Adrenal gland (tissue), 19 donors: ENCODE measurements at places on chromosomes 7 and 10.
A peak's percentile ranks its signal among the peaks of the same experiment; 100 is the strongest.

GRCh38 chr7:21044384-21044783 is 257.7 kb upstream of the SP8 start:
- no peak for DNase-seq
- no peak overlapping the region for H3K4me3 ChIP-seq
- no peaks in the 10 kb centered on the region for H3K27me3 ChIP-seq
- H3K27ac ChIP-seq, result no peak overlapping the region
- H3K36me3 ChIP-seq, result no peaks in the 10 kb centered on the region

GRCh38 chr7:24574386-24574785 is 1.1 kb downstream of the PALS2 start:
- no peak for DNase-seq
- no peaks in the 10 kb centered on the region for H3K36me3 ChIP-seq
- no peaks in the 10 kb centered on the region for H3K27me3 ChIP-seq
- H3K4me1 ChIP-seq, result no peaks in the 10 kb centered on the region

DNA sequence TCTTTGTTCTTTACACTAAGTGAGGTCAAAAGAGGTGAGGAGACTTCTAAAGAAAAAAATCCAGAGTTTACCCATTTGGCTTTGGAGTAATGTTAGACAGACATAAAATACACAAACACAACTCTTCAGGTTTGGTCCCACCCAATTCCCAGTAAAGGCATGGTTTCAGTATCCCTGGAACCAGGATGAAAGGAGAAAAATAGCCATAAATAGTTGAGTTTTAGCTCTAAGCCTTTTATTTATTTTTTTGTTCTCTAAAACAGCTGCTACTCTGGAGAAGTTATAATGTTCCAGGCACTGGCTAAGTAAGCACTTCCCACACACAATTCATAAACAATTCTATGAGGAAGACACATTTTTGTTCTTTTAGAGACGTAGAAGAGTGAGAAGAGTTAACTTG is 4.0 kb downstream of the ABCB1 start:
- peaks cover 5% of the 10 kb centered on the region for H3K4me1 ChIP-seq
- H3K4me3 ChIP-seq, result no peak overlapping the region
- no peaks in the 10 kb centered on the region for H3K36me3 ChIP-seq
- no peak for DNase-seq
- H3K27me3 ChIP-seq, result no peaks in the 10 kb centered on the region
- H3K27ac ChIP-seq, result no peak overlapping the region

DNA sequence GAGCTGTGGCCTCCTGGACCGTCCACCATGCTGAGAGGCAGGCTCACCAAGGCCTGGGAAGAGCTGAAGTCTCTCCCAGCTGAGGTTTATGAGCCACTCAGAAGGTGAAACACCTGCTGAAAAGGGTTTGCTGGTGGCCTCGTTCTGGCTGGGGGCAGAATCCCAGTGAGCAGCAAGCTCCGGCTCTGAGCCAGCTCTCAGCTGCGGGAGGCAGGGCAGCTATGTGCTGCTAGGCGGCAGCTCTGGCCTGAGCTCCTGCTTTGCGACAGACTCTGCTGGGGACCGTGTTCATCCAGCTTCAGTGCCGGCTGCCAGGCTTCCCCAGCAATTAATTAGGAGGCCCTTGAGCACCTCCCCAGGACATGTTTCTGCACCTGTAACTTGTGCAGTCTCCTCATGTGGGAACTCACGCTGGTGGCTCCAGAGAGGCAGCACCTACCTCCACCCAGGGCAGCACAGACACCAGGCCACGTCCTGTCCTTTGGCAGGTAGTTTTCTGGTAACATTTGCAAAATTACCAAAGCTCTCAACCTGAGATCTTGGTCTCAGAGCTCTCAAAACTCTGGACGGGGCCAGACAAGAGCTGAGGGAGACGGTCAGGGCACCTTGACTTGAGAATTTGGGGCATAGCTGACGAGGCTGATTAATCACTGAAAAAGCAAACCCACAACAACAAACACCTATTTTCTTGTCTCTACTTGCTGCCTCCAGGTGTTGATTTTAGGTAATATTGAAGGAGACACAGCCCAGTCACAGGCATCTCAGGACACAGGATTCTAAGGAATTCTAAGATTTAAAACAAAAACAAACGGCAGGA is 185.0 kb downstream of the TCERG1L start:
- H3K36me3 ChIP-seq, result no peaks in the 10 kb centered on the region
- no peak overlapping the region for H3K27ac ChIP-seq
- no peak for DNase-seq
- H3K27me3 ChIP-seq, result no peaks in the 10 kb centered on the region
- no peaks in the 10 kb centered on the region for H3K4me1 ChIP-seq
- no peak overlapping the region for H3K4me3 ChIP-seq

DNA sequence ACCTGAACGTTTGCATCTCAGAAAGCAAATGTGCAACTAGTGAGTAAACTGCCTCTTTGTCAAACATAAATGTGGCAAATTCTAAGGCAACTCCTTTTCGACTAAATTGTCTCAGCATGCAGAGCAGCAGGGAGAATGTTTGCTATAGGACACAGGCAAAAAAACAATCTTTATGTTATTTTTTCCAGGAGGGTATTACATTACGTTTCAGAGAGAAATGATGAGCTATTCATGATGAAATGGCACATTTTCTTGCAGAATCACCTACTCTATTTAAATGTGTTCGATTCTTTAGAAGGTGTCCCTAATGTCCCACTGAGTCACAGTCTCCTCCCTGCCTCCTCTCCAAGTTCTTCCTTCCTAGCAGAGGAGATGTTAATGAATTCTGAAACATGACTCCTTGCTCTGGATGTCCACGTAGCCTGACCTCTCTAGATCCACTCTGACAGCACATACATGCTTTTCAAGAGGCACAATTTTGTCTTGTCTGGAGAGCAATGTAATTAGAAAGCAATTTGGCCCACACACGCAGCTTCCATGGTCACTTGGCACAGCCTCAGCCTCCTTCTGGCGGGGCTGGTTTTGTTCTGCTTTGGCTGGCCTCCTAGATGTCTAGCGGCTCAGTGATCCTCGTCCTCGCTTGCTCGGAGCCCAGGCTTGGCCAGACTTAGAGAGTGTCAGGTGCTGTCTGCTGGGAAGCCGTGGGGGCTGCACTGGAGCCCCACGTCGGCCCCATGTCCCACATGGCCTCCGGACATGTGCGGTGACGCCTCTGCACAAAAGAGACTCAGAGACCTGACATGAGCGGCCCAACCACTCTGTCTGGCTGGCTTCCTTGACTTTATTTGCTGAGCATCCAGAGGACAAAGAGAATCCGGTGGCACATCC is 125.7 kb upstream of the ZNF438 start:
- H3K27me3 ChIP-seq, result no peaks in the 10 kb centered on the region
- no peak overlapping the region for H3K27ac ChIP-seq
- peak; percentile 55 for DNase-seq
- H3K36me3 ChIP-seq, result no peaks in the 10 kb centered on the region

DNA sequence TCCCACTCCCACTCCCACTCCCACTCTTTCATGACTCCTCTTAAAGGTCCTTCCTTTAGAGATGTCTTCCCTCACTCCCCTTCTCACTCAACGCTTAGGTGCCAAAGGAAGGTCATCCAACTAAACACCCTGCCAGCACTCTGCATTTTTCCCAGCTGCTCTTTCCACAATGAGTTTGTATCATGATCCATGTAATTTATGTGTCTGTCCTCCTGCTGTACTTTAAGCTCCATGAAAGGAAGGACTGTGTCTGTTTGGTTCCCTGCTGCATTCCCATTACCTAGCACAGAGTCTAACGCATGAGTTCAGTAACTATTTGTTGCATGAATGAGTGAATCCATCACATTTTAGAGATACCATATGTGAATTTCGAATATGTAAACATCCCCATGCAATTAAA is 252.7 kb downstream of the KIF20B start:
- H3K4me3 ChIP-seq, result no peak overlapping the region
- no peak for DNase-seq
- H3K4me1 ChIP-seq, result no peaks in the 10 kb centered on the region
- H3K27me3 ChIP-seq, result no peaks in the 10 kb centered on the region
- no peaks in the 10 kb centered on the region for H3K36me3 ChIP-seq

DNA sequence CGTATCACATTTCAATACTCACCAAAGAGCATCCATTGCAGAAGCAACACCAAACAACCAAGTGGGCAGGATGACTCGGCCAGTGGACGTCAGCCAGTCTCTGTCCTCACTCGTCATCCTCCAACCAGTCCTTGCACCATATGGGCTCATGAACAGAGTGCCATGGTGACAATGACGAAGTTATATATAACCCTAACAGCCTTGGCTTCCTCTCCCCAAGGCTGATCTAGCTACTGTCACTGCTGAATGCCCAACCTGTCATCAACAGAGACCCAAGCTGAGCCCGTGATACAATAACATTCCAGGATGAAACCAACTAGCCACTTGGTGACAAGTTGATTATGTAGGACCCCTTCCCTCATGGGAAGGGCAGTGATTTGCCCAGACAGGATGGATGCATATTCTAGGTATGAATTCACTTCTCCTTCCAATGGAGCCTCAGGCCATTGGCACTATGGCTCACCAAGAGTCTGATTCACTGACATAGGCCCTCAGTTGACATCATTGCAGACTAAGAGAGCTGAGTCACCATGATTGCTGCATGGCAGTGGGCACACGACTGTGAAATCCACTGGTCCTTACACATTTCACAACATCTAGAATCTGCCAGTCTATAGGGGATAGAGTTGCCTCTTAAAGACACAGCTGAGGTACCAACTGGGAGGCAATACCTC is 26.3 kb upstream of the PPIF start:
- no peak for DNase-seq
- no peaks in the 10 kb centered on the region for H3K36me3 ChIP-seq
- peak overlapping the region; percentile 65 for H3K27ac ChIP-seq
- H3K27me3 ChIP-seq, result no peaks in the 10 kb centered on the region
- no peak overlapping the region for H3K4me3 ChIP-seq
- H3K4me1 ChIP-seq, result peaks cover 9% of the 10 kb centered on the region

DNA sequence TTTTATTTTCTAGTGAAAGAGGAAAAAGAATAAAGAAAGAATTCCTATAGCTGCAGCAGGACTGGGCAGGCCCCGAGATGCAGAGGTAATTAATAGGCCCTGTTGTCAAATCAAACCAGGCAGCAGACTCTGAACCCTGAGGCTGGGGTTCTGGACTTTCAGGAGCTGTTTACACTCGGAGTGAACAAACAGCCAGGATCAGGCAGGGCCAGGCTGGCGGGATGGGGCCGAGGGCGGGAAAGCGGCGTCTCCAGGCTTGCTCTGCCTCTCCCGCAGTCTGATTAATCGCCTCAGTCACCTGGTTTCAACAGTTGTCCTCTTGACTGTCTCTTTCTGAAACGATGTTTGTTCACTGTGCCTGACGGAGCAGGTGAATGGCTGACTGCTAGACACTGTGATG is 675.4 kb upstream of the FOXK1 start:
- H3K36me3 ChIP-seq, result no peaks in the 10 kb centered on the region
- no peaks in the 10 kb centered on the region for H3K4me1 ChIP-seq
- H3K27me3 ChIP-seq, result peaks cover 4% of the 10 kb centered on the region
- H3K27ac ChIP-seq, result no peak overlapping the region
- no peak overlapping the region for H3K4me3 ChIP-seq

- H3K4me3 ChIP-seq, result peak overlapping the region; percentile 57
- peaks cover 11% of the 10 kb centered on the region for H3K4me1 ChIP-seq
- peak overlapping the region; percentile 98 for H3K27ac ChIP-seq
- H3K27me3 ChIP-seq, result no peaks in the 10 kb centered on the region
Observed at GRCh38 chr10:22436526-22436892, 91.2 kb downstream of the SPAG6 start.

DNA sequence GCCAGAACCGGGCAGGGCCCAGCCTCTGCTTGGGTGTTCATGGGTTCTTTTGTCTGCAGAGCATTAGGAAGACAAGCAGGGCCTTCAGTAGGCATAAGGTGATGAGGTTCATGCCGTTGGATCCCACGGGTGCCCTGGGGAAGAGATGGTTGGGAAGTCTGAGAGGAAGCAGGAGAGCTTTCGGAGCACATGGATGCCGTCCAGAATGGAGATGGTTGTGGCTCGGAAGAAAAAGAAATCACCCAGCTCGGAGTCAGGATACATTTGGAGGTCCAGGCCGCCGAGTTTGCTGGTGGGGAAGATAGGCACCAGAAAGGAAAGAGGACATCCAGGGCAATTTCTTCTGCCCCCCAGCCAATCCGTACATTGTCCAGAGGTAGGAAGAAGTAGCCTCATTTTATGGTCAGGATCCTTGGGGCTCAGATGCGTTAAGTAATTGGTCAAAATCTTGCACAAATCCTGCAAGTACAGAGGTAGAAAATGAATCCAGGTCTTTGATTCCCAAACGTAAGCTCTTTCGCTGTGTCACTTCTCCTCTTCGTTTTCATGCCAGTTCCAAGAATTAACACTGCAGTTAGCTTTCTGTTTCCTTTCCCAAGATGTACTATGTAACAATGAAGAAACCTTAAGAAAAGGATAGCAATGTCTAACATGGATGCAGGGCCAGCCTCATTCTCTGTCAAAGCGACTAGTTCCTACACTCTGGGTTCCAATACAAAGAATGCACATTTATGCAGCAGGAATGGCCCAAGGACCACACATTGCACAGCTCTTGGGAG is 147.8 kb upstream of the KLF6 start:
- no peak overlapping the region for H3K27ac ChIP-seq
- DNase-seq, result no peak
- H3K4me1 ChIP-seq, result no peaks in the 10 kb centered on the region
- no peak overlapping the region for H3K4me3 ChIP-seq

GRCh38 chr7:78020874-78021249 is 222.3 kb downstream of the PHTF2 start:
- DNase-seq, result no peak
- no peak overlapping the region for H3K4me3 ChIP-seq
- H3K36me3 ChIP-seq, result no peaks in the 10 kb centered on the region
- H3K27me3 ChIP-seq, result no peaks in the 10 kb centered on the region

- no peaks in the 10 kb centered on the region for H3K4me1 ChIP-seq
- H3K27me3 ChIP-seq, result no peaks in the 10 kb centered on the region
- H3K36me3 ChIP-seq, result no peaks in the 10 kb centered on the region
- no peak for DNase-seq
Observed at GRCh38 chr10:121648059-121648458, 49.8 kb upstream of the FGFR2 start.

DNA sequence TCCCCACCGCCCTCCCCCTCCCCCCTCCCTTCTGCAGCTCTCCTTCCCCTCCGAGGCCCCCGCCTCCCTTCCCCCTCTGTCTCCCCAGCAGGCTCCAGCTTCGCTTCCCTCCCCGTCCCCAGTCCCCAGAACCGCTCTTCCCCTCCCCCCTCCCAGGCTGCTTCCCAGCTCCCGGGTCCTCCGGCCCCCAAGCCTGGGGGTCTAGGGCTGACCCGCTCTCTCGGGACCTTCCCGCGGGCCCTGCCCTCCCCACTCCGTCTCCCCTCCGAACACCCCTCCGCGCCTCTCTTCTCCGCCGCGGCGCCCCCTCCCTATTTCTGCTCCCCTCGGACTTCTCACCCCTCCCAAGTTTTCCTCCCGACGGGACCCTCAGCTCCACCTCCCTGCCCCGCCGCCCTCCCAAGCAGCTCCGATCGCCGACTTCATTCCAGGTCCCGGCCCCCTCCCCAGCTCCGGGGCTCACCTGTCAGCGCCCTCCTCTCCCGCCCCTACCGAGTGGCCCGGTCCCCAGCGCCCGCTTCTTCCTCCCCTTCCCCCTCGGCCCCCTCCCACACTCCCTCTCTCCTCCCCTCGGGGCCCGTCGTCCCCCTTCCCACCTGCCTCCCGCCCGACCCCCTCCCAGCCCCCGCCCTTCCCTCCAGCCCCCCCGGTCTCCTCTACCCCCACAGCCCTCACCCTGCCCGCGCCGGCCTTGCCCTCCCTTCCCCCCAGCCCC is 990 bp downstream of the ZNF467 start:
- DNase-seq, result no peak
- H3K4me3 ChIP-seq, result peak overlapping the region; percentile 98
- no peaks in the 10 kb centered on the region for H3K27me3 ChIP-seq
- H3K4me1 ChIP-seq, result peaks cover 4% of the 10 kb centered on the region
- peak overlapping the region; percentile 64 for H3K27ac ChIP-seq
